ENCODE measurements at places on chromosomes 16 and 17.
A peak's percentile ranks its signal among the peaks of the same experiment; 100 is the strongest.

DNA sequence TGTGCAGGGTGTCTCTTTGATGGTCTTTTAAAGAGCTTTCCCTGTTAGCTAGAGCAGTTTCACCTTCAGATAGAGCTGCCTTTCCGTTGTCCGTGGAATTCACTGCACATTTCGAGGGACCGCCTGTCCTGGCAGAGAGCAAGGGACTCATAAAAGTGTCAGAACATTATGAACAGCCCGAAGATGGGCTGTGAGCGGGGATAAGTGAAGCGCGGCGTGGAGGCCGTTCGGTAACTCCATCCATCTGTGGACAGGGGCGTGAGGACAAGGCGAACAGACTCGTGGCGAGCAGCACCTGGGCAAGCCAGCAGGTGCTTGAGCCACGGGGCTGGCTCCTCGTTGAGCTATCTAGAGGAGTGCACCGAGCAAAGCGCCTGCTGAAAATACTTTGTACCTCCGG, 371.2 kb downstream of the MAF start:
- no peaks in the 10 kb centered on the region for H3K4me1 ChIP-seq
- H3K36me3 ChIP-seq = no peaks in the 10 kb centered on the region
- H3K27me3 ChIP-seq = no peaks in the 10 kb centered on the region
- DNase-seq = no peak
- no peak overlapping the region for H3K27ac ChIP-seq
- no peak overlapping the region for H3K4me3 ChIP-seq

DNA sequence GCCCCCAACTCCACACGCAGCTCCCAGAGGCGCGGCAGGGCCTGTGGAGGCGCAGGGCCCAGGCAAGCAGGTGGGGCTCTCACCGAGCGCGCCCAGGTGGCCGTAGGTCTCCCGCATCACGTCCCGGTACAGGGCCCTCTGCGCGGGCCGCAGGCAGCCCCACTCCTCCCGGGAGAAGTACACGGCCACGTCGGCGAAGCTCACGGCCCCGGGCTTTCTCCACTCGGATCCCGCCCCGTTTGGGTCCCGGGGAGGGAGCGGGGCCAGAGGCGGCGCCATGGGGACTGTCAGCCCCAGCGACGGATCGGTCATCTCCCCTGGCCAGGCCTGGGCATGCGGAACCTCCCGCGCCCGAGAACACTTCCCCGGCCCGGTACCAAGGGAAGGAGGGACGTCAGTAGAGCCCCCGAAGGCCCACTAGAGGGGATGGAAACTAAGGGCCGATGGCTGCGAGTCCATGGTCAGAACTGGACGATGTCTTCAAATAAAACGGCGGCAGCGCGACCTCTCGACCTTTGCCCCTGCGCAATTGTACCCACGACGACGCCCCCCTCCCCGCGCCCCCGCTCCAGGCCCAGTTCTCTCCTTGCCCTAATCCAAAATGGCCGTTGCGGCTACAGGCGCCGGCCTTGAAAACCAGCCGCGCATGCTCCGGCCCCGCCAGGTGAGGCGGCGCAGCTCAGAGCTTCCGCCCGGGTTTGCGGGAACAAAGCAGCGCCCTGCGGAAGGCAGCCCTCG, at the start of gene ZNF747:
ZNF747 (minus strand) TSS at position 491 of the 738 bp plus-strand sequence; CDS start at position 312, 179 bp downstream.
- no peaks in the 10 kb centered on the region for H3K27me3 ChIP-seq
- H3K27ac ChIP-seq = peak within 1 kb of the TSS; percentile 87
- DNase-seq = peak; percentile 87
- H3K4me1 ChIP-seq = peaks cover 9% of the 10 kb centered on the region
- H3K4me3 ChIP-seq = peak within 1 kb of the TSS; percentile 48

DNA sequence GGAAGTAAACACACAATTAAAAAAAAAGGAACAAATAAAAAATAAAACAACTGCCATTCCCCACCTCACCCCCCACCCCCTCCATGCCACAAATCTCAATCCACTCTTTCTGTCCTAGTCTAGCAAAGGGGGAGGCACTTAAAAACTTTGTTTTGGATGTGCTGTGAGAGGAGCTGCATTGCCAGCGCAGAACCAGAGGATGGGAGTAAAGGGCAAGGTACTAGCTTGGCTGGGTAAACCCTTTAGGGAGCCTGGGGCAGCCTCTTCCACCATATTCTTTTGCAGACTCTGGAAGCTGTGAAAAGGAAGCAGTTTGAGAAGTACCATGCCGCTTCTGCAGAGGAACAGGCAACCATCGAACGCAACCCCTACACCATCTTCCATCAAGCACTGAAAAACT, 1.4 kb downstream of the MRPS7 start:
- H3K4me1 ChIP-seq = peaks cover 14% of the 10 kb centered on the region
- peak overlapping the region; percentile 91 for H3K4me3 ChIP-seq
- peaks cover 9% of the 10 kb centered on the region for H3K36me3 ChIP-seq
- H3K27me3 ChIP-seq = no peaks in the 10 kb centered on the region
- peak overlapping the region; percentile 99 for H3K27ac ChIP-seq

DNA sequence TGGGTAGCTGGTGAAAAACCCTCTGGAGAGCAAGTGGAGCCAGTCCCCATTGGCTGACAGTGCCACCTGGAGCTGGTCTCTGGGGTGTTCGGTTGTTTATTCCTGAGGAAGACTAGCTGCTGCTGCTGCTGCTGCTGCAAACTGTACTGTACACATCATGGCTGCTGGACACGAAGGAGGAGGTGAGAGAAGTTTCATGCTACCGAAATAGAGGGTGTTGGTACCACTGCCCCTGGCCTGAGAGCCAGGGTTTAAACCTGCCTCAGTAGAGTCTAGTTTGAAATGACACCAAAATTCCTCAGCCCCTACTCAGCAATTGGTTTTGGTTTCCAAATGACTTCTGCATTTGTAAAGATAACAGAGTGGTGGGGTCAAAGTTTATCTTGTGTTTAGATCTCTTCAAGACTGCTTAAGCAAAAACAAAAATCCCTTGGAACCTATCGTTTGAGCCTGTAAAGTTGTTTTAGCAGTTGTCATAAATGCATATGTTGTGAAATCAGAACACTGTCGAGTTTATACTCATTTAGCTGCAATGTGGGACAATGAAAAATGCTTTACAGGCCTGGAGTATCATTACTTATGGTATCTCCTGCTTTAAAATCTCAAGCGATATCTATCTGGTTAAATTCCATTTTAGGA, 40.8 kb downstream of the CYB5B start:
- H3K4me3 ChIP-seq = no peak overlapping the region
- H3K4me1 ChIP-seq = no peaks in the 10 kb centered on the region
- H3K36me3 ChIP-seq = peaks cover 9% of the 10 kb centered on the region
- no peak for DNase-seq
- H3K27ac ChIP-seq = no peak overlapping the region

DNA sequence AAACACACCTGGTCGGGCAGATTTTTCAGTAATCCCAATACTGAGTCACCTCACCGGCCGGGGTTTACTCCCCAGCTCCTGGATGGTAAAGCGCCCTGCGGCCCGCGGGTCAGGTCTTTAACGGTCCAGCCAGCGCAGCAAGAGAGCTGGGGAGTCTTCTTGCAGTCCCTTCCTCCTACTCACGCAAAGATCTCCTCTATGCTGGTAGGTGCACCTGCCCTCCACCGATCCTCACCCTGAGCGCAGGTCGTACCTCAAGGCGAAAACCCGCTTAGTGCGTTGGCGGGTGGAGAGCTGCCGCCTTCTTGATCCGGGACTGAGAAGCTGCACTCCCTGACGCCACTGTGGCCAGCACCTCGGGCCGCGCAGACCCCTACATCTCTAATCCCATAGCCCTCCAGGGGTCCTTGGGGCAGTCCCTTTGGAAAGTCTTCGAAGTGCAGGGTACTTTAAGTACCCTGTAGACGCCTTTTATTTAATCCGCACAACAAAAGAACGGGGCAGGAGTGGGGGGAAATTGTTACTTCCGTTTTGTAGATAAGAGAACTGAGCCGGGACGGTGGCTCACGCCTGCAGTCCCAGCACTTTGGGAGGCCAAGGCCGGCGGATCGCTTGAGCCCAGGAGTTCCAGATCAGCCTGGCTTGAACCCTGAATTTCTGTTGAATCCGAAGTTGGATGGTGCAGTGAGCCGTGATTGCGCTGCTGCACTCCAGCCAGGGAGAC, 10.4 kb upstream of the HOXB13 start:
- H3K36me3 ChIP-seq = no peaks in the 10 kb centered on the region
- no peak for DNase-seq
- H3K4me3 ChIP-seq = no peak overlapping the region
- H3K4me1 ChIP-seq = no peaks in the 10 kb centered on the region
- no peak overlapping the region for H3K27ac ChIP-seq
- peaks cover 100% of the 10 kb centered on the region for H3K27me3 ChIP-seq

All from cardiac muscle cell (in vitro differentiated cells and primary cell).